ENCODE measurements at places on chromosomes 7 and 10.

GRCh38 chr7:26930201-26930600 lies 65.8 kb upstream of the SKAP2 start:
- no peak for DNase-seq

DNA sequence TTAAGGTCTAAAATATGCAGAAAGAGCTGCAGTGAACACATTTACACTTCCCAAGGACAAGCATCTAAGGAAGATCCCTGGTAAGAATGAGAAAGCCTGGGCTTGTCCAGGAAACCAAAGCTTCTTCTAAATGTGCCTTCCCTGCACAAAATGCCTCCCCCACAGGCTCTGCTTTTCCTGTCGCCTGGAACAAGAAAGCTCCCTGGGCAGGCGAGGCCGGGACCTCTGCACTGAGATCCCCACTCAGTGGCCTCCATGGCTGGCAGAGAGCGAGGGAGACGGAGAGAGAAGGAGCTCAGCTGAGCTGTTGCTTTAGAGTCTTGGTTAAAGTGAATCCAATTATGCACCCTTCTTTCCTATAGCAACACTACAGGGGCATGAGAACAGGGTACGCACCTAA lies 75.6 kb downstream of the AMZ1 start:
- no peak for DNase-seq

DNA sequence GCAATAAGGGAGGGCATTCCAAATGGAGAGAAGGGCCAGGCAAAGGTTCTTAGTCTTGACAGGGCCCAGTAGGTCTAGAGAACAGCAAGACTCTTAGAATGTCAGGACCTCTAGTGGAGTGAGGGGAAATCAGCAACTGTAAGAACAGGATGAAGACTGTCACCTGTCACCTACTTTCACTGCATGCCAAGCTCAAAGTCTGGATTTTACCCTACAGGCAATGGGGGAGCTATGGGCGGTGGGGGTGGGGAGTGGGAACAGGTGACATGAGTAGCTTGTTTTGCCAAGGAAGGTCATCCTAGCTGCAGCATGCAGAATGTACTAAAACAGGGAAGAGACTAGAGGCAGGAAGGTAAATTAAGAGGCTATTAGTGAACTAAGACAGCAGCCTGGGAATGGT lies 18.3 kb downstream of the GOT1 start:
- no peak for DNase-seq

DNA sequence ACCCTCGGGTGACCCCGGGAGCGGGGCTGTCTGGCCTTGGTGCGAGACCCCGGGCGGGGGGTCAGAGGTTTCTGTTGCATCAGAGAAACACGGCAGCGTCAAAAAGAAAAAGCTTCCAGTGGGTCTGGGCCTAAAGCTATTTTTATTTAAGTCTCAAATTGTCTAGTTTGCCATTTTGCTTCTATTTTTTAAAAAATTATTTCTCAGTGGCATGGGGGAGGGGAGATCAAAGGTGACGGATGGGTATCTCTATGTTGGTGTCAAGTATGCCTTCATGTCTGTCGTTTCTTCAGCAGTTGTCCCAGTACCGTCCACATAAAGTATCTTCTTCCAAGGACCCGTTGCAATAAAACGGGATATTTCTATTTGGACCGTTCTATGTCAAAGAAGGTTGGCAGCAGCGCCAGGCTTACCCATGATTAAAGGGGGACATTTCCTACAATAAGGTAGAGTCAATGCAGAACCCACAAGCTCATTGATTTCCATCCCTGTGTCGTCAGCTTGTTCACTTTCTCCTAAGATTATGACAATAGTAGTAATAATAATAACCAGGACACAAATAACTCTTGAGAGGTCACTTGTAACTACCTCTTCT lies 26.0 kb upstream of the VAX1 start:
- no peak for DNase-seq

GRCh38 chr7:157012113-157012547 lies 1.7 kb upstream of the MNX1 start:
- no peak for DNase-seq

DNA sequence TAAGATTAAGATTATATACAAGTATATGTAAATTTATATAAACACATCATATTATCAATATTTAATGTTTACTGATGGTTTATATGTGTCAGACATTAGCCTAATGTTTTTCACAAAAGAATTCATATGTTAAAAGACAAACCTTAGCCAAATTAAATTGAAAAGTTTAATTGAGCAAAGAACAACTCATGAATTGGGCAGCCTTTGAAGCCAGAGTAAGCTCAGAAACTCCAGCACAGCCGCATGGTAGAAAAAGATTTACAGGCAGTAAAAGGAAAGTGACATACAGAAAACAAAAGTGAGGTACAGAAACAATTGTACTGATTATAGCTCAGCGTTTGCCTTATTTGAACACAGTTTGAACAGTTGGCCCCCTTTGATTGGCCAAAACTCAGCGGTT lies 124.1 kb downstream of the TSPAN12 start:
- DNase-seq = no peak

DNA sequence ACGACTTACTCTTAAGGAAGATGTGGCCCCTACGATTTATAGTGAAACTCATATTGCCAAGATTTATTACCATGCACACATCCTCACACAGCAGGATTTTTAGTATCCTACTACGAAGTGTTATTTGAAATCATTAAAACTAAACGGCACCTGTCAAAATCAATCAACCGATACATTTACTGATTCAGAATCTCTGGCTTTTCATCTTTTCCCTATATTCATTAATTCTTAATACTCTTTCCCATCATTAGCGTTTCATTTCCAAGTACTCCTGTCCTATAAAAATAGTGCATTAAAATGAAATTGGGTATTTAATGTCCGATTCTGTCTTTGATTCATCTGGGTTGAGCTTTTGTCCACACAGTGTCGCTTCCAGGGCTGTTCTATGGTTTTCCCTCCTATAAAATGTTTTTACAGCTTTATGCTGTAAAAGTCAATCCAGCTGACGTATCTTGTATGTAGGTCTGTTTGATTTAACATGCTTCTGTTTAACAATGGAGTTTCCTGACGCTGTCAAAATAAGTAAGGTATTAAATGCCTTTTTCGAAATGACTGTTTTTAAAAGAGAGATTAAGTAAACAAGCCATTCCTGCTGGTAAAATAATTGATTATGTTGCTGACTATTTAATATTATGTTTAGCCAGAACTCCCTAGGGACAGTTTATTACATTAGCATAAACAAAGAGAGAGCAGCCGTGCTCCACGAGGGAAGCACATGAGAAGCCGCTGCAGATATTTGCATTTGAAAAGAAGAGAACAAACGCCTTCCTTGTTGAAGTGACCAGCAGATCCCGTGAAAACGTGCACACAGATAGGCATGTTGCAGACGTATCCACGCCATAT lies 22.3 kb upstream of the SFMBT2 start:
- DNase-seq = no peak

GRCh38 chr10:124745673-124746072 lies 1.5 kb upstream of the FAM53B start:
- no peak for DNase-seq

- DNase-seq = no peak
Observed at GRCh38 chr7:125966278-125967048, 1036.8 kb upstream of the POT1 start.

- no peak for DNase-seq
Observed at GRCh38 chr7:102018876-102019275, 201.4 kb downstream of the CUX1 start.

DNA sequence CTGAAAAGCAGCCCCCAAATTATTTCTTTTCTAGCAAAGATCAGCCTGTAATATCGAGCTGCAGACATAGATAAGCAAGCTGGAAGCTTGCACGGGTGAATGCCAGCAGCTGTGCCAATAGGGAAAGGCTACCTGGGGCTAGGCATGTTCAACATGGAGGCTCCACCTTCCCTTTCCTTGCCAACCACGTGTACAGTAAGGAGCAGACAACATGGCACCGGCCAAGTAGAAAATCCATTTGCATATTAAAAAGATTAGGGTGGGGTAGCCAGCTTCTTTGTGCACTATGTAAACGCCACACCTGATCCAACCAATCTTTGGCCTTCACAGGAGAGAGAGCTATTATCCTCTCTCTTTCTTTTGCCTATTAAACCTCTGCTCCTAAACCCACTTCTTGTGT lies 56.7 kb upstream of the SEPHS1 start:
- no peak for DNase-seq

GRCh38 chr7:5683280-5683670 lies 98.2 kb downstream of the RNF216 start:
- no peak for DNase-seq

DNA sequence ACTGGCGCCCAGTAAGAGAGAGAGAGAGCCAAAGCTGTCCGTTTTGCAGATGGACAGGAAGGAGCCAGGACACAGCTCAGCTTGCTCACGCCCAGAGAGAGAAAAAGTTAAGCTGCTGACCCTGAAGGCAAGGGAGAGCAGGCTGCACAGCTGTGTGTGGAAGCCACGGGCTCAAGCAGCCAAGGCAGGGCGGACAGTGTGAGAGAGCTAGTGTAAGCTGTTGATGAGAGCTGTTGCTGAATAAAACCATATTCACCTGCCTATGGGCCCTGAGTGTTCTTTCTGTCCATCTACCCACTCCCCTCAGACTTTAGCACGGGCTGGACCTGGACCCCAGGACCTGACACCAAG lies 5.4 kb downstream of the INMT start:
- no peak for DNase-seq

- no peak for DNase-seq
Observed at GRCh38 chr10:110829721-110830410, 41.9 kb upstream of the PDCD4 start.

GRCh38 chr10:49106451-49106850 lies 8.9 kb downstream of the VSTM4 start:
- DNase-seq = no peak

DNA sequence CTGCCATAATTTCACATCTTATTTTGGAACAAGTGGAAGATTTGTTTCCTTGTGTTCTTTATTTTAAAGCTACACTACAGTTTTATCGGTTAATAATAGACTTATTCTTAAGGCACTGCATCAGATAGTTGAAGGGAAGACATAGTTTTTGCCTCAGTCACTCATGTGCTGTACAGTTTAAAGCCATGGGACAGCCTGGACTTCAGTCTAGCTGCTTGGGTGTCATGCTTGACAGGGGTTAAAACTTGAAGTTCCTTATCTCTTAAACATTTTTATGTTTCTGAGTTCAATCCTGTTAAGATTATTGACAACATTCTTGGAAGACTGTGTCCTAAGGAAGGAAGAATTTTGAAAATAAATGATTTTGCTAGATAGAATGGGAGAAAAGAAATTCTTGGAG lies 49.7 kb downstream of the PPP1R9A start:
- no peak for DNase-seq

DNA sequence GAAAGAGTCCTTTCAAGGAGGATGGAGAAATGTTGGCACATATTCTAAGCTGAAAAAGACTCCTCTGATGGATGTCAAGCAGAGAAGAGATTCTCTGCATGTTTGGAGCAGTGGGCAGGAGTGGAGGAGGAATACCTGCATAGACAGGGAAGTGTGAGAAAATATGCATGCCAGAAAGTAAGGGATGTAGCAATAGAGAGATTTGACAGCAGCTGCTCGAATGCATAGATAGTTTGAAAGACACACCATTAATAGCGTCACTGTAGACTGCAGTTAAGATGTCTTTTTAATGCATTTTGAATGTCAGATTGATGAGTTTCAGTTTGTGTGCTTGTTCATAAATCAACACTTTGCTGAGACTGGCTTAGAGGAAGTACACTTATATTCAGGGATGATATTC lies 169.9 kb upstream of the POT1 start:
- DNase-seq = no peak

All from effector memory CD4-positive, alpha-beta T cell (primary cell).